ENCODE measurements at places on chromosomes 12 and 14.

GRCh38 chr12:57604992-57605810 lies 577 bp downstream of the DTX3 start:
- no peak for DNase-seq

- DNase-seq, result no peak
These were observed 95.5 kb upstream of the ETV6 start for GRCh38 chr12:11553871-11554533.

GRCh38 chr12:131773582-131774221 lies 54.5 kb upstream of the MMP17 start:
- DNase-seq, result no peak

- DNase-seq, result no peak
These were observed 104.0 kb downstream of the CCDC91 start for GRCh38 chr12:28294300-28294699.

DNA sequence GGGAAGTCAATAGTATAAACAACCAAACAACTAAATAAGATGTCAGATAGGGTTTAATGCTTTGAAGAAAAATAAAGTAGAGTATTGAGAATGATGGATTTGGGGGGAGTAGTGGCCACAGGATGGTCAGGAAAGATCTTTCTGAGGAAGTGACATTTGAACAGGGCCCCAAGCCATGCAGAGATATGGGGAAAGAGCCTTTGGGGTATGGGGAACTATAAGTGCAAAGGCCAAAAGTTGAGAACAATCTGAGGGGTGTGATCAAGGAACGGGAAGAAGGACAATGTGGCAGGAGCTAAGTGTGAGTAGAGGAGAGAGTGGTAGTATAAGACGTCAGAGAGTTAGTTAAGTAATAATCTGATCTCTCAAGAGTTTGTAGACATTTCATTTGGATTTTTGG lies 1.3 kb downstream of the MRPS35 start:
- DNase-seq, result no peak

DNA sequence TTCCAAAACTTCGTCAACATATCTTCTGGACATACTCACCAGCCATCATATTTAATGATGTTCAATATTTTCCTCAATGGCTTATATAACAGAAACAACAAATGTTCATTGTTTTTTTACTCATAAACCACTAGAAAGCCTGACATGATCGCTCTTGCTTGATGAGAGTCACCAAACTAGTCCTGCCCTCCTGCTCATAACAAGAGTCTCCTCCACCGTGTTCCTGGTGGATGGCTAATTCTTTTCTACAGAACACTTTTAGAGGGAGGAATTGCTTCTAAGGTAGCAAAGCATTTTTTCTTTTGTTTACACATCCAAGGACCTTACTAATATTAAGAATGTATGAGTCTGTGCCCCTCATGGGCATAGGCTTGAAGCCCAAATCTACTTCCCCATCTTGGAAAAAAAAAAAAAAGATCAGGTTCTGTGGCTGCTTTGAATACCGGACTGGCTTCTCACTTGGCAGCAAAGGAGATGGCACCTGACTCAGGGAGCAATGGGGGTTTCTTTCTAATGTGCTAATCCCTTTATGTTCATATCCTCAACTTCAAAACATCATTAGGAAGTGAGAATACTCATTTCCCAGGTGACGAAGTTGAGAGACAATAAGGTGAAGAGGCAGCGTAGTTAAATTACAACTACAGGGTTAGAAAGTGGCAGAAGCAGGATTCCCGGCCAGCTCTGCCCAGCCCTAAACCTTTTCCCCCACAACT lies 188.8 kb downstream of the EPS8 start:
- DNase-seq, result no peak

DNA sequence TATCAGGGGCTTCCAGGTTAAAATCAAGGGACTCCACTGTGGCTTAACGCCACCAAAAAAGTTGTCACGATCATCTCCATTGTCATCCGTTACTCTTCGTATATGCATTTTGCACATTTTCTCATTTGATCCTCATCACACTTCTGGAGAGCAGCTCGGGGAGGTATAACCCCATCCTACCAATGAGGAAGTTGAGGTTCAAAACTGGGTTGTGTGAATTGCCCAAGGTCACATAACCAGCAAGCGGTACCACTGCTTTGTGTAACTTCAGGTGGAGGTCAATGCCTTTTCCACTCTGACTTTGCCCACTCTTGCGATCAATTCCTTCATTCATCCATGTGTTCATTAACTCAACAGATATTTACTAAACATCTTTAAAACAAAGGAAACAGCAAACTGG lies 71.1 kb upstream of the CCND2 start:
- no peak for DNase-seq

- DNase-seq, result no peak
These were observed 3.0 kb downstream of the IFI27 start for GRCh38 chr14:94113490-94113889.

DNA sequence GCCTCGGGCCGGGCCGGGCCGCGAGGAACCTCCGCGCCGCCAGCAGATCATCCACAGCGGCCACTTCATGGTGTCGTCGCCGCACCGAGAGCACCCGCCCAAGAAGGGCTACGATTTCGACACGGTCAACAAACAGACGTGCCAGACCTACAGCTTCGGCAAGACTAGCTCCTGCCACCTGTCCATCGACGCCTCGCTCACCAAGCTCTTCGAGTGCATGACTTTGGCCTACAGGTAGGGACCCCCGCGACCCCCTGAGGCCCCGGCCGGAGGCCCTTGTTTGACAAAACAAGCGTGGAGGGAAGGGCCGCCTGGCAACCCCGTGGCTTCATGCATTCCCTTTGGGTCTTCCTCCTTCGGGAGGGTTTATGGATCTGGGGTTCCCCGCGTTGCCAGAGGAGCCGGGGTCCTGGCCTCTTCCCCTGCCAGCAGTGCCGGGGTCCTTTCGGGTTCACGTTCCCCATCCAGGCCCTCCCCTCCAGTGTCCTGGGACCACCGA lies 526 bp downstream of the MLXIP start:
- DNase-seq, result no peak

DNA sequence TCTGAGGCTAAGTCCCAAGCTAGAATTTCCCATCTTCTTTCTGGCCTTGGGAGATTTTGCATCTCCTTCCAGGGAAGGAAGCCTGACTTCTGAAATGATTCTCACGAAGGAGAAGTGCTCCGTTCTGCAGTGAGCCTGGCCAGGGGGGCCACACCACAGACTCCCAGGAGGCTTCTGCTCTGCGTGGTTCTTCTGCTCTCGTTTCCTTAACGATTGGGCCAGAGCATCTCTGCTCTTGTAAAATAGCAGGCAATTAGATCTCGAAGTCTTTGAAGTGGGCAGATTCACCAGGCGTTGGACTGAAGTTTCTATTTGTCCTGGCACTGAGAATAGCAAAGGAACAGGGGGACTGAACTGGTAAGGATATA lies 6.7 kb upstream of the BATF start:
- no peak for DNase-seq

- no peak for DNase-seq
These were observed 421.1 kb downstream of the VRK1 start for GRCh38 chr14:97218274-97218673.

DNA sequence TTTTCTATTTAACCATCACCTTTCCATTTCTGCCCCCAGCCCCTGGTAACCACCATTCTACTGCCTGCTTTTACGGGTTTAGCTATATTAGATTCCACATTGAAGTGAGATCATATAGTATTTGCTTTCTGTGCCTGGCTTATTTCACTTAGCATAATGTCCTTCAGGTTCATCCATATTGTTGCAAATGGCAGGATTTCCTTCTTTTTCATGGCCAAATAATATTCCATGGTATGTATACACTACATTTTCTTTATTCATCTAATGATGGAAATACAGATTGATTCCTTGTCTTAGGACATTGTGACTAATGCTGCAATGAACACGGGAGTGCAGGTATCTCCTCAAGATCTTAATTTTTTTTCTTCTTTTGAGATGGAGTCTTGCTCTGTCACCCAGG lies 202.2 kb downstream of the APAF1 start:
- no peak for DNase-seq

GRCh38 chr12:108129017-108129812 lies at the start of gene WSCD2:
TSS of gene WSCD2 (plus strand) at chr12:108129288. CDS start at chr12:108195833, 66,545 bp downstream.
- no peak for DNase-seq

- DNase-seq, result no peak
These were observed 705.8 kb downstream of the C12orf50 start for GRCh38 chr12:87323369-87323768.

- DNase-seq, result no peak
These were observed 254.7 kb downstream of the IPO8 start for GRCh38 chr12:30440826-30441602.

GRCh38 chr14:23159532-23159931 lies 23.9 kb downstream of the SLC7A8 start:
- DNase-seq, result no peak

- DNase-seq, result no peak
These were observed 1.4 kb upstream of the APOBEC1 start for GRCh38 chr12:7667125-7667524.

GRCh38 chr12:113120670-113121370 lies 14.7 kb downstream of the RASAL1 start:
- DNase-seq, result no peak

GRCh38 chr12:81668475-81668874 lies 90.7 kb downstream of the PPFIA2 start:
- no peak for DNase-seq

- no peak for DNase-seq
These were observed 630.3 kb downstream of the RPS29 start for GRCh38 chr14:48955857-48956256.

GRCh38 chr14:93245764-93246420 lies 38.8 kb downstream of the UBR7 start:
- no peak for DNase-seq

GRCh38 chr12:16037533-16037932 lies 126.4 kb downstream of the DERA start:
- DNase-seq, result no peak
